ENCODE measurements at places on chromosomes 7 and 10. TPM values are rescaled to one million over a fixed set of nuclear protein-coding genes. Genes with fewer than 3 reads are reported as not detected.
A peak's percentile ranks its signal among the peaks of the same experiment; 100 is the strongest.

DNA sequence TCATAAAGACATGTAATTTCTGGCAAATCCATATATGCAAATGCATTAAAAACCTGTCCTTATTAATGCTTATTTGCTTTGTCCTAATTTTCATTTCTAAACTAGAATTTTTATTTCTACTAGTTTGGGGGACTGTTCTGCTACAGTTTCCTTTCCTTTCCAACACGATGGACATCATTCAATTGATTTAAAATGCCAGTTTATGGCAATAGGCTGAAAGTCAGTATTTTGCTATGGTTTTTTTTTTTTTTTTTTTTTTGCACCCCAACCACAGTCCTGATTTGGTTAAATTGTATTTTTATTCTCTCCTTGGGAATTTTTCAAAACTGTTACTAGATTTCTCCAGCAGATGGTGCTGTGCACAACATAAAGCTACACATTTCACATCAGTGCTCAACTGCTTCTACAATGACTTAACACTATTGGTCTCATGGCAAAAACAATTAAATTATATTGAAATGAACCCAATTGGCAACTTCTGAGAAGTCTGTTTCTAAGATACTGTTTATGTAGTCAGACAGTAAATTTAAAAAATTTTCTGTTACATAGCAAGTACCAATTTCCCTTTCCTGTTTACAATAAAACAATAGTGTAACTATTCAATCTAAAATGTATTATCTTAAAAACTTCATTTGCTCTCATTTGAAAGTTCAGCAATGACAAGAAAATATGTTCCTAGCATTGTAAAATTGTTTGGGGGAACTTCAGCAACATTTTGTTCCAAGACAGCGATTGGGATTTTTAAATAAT, 193.8 kb upstream of the CCDC6 start:
- DNase-seq: peak; percentile 88

DNA sequence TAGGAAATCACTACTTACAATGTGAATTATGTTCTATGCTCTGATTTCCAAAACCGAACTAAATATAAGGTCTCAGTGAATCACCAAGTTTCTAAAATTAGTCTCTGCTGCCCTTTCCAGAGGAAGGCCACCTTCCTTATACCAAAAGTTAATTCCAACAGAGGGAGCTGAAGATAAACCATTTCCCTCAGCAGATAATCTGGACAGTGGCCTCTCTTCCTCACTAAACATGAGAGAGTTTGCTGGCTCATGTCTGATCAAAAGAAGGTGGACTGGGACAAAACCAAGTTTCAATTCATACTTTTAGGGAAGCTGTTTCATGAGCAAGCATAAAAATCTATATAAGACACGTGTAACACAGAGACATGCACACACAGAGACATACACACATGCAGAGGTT, 6.4 kb downstream of the FEZF1 start:
- no peak for DNase-seq

GRCh38 chr10:48282829-48283228, 8.3 kb upstream of the FRMPD2 start:
- no peak for DNase-seq

DNA sequence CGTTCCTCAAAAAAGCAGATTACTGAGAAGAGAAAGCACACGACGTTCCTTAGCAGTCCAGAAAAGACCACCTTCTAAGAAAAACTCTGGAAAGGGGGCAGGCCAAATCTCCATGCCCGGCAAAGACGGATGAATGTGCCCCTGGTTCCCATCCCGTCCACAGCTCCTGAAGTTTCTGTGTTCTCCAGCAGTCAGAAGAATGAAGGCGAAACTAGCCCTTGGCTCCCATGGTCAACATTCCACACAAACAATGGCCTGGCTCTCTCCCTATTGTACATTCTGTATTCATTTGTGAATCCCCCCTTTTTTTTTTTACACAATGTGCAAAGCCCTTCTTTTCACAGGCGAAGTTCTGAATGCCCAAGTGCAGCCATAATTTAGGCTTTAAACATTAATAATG, 5.3 kb downstream of the CTBP2 start:
- no peak for DNase-seq

DNA sequence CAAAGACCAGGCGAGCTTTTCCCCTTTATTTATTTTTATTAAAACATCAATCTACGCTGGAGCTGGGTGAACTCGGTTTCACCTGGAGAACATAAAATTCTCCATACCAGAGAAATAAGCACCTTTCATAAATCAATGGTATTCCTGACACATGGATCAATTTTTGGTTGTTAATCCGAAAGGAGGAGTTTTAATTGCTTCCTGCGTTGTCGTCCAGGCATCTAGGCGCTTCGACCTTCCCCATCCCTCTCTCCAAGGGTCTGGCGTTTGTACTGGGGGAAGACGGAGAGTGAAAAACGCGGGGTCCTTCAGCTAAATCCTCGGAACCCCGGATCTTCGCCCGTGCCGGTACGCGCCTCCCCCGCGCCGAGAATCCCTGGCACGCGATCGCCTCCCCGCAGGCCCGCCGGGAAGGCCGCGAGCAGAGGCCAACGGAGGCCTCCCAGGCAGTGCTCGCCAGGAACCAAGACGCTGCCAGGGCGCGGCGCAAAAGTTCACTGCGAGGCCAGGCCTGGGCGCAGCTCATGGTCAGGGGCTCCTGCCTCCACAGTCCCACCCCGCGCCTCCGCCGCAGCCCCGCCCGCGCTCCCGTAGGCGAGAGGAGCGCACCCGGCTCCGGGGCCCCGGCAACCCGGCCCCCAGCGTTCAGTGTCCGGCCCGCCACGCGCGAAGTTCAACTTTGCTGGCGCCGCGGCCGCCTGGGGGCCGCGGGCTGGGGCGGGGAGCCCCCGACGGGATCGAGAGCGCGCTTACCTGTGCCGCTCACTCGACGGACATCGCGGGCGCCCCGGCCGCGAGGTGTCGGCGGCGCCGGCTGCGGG, 8.3 kb upstream of the EBF3 start:
- no peak for DNase-seq

DNA sequence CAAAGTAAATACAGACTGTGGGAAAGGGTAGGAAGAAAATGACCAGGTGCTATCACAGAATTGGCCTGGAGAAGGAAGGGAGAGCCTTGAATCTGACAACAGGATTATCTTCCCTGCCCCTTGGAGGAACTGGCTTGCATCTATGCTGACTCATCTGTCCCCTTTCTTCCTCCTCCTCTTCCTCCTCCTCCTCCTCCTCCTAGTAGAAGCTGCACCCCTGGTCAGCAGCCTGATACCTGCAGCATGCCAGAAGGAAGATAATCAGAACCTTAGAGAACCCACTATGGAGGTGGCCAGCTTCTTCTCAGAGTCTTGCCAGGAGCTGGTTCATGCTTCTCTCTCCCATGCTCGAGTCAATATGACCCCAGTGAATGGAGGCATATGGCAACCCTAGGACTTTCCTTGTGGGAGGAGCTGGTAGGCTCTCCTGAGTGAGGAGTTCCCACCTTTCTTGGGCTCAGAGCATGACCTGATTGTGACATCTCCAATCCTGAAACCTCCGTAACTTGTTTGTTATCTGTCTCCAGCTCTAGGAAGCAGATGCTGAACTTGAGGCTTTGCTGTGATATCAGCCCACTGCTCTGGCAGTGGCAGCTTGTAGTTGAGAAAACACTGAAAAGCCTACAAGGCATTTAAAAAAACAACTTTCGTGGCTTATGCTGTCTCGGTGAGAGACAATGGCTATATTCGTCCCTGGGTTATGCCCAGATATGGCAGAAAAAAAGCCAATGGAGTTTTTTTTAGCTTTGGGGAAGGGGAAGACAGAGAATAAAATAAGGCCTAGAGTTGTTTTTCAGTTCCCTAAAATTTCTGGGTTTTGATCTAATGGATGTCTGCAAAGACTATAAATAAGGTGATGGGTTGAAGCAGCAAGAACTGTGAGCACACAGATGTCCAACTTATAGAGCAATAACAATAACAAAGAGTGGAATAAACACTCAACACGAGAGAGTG, 60.6 kb downstream of the CDHR3 start:
- DNase-seq: no peak

DNA sequence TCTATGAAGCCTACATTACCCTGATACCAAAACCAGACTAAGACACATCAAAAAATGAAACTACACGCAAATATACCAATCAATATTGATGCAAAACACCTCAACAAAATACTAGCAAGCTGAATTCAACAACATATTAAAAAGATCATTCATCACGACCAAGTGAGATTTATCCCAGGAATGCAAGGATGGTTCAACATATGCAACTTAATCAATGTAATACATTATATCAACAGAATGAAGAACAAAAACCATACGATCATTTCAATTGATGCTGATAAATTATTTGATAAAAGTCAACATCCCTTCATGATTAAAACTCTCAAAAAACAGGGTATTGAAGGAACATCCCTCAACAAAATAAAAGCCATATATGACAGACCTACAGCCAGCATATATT, 5.7 kb downstream of the CLEC5A start:
- DNase-seq: no peak

DNA sequence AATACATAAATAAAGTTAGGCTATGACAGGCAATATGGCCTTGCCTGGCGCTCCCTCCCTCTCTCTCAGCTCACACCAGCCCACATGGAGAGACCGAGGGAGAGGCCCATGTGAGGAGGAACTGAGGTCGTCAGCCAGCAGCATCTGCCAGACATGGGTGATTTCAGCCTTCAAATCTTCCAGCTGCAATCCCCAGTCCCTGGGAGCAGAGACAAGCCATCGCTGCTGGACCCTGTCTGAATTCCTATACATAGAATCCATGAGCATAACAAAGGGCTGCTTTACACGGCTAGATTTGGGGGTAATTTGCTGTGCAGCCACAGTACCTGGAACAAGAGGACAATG, 35.6 kb downstream of the ANKRD16 start:
- DNase-seq: no peak

- DNase-seq: no peak
Observed at GRCh38 chr7:43076189-43076605, 36.2 kb upstream of the HECW1 start.

The CEP55 gene
- total RNA-seq: 62.6 TPM

The KIAA1549 gene
- 8.2 TPM for total RNA-seq

The PPRC1 gene
- 31.3 TPM for total RNA-seq

The AKR1E2 gene
- total RNA-seq: not detected

The SBDS gene
- 72.4 TPM for total RNA-seq

The PLXNA4 gene
- 1.2 TPM for total RNA-seq

The SYT15 gene
- not detected for total RNA-seq

All from PC-3 (cell line).